Activated CD4-positive, alpha-beta T cell treated with anti-CD3 and anti-CD28 coated beads, Interleukin-2, amount 10 ng/mL, durations not matched to agents 7 days and 5 days (primary cell): ENCODE measurements at places on chromosomes 4 and X.

DNA sequence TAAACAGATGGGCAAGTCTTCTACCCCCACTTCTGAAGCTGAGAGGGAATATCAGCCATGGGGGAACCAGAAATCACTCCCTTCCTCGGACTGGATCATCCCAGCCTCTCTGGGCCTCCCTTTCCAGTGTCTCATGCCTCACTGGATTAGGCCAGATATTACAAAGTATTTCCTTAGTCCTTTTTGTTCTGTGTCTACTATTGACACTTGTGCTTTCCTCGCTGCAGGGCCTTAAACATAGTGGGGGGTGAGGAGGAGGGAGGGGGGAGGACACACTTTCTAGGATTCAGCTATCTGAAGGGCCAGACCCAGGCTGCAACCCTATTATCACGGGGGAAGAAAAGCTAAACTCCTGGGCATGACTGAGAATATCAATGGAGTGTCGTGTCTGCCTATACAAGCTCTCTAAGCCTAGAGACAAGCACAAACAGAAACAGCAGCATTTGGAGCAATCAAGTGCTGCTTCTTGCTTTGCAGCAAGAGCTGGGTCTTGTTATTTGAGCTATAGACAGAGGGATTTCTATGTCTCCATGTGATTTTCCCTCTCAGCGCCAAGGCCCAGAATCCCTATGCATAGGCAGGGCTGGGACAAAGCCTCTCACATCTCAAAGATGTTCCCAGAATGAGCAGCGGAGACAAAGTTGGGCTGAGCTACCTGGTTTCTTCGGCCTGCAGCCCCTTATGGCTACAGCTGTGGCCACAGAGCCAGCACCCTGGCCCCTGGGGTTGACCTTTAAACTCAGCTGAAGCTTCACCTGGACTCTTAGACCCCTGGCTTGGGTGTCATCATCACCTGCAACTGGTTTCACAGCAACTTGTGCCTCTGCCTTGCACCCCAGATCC lies 20.2 kb downstream of the PJA1 start:
- DNase-seq, result no peak

DNA sequence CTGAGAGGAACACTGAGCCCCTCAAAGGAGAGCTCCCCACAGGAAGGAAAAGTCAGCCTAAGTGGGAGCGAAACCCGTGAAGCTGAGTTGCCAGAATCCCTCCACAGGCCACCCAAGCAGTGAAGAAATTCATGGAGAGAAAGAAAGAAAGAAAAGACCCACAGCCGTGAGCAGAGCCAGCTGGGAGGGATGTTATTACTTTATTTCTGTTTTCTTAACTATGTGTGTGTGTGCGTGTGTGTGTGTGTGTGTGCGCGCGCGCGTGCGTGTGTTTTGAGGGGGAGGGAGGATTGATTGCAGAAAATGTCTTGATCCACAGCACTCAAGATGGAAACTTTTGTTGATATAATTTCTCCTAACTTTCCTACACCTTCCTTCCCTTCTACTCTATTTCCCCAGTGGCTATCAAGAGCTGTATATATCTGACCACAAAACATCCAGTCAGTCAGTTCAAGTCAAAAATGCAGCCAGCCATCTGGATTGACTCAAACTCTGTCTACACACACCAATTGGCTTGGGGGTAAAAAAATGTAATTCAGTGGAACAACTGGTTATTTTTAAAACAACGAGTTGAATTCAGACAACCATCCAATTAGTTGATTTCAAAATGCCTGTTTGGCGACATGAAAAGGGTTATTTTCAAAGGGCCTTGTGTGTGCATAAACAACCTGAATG lies 13.8 kb upstream of the GPC3 start:
- DNase-seq, result no peak

DNA sequence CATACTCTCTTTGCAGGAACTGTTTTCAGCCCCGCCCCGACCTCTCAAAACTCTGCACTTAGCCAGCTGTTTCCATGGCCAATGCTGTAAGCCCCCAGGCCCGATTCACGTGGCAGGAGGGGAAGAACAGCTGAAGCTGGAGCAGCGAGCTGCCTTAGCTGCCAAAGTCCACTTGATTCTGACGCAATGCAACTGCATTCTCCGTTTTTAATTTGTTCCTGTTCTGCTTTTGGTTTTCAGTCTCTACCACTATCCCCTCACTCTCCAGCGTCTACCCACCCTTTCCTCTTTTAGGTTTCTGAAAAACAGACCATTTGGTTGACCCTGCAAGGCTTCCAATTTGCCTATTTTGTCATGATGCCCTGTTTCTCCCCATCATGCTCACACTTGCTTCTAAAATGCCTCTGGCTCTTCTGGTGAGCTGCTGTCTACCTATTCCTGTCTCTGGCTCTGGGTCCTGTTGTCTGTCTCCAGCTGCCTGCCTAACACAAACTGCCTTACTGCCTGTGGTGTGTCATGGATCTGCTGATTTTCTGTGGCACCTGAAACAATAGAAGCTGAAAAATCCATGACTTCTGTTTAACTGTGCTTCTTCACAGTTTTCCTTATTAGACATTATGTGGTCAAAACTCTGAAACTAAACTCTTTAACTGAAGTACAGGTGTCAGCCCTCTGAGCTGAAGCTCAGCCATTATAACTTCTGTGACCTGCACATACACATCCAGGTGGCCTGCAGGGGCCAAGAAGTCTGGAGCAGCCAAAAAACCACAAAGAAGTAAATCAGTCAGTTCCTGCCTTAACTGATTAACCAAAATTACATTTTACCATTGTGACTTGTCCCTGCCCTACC lies 160.5 kb upstream of the AGTR2 start:
- DNase-seq, result no peak

GRCh38 chr4:41787931-41788330 lies 39.4 kb upstream of the PHOX2B start:
- DNase-seq, result no peak

DNA sequence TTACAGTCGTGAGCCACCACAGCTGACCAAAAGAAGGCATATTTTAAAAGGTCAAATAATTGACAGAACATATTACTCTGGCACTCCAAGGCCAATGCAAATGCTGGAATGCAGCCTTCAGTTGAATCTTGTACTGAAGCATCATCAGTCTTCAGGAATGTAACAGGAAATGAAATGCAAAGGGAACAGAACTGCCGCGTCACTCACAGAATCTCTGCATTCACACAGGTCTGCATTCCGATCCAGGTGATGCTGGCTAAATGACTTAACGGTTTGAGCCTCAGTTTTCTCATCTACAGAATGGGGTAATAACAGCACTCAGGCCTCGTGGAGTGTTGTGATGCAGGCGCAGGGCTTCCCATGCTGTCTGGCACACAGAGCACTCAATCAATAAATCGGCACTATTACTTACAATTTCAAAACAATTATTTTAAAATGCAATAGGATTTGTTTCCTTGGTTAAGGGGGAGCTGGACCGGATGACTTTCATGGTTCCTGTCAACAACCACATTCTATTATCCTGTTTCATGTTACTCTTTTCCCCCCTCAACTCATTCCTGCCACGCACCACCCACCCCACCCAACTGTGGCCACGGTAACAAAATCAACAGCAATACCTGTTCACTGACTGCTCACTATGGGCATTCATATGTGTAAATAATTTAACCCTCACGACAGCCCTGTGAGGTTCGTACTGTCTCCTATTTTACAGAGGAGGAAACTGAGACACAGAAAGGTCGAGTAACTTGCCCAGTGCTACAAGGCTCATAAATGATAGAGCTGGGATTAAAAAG lies 32.4 kb downstream of the IGFBP7 start:
- DNase-seq, result no peak

- DNase-seq, result no peak
Observed at GRCh38 chr4:36310793-36311192, 29.4 kb downstream of the DTHD1 start.

DNA sequence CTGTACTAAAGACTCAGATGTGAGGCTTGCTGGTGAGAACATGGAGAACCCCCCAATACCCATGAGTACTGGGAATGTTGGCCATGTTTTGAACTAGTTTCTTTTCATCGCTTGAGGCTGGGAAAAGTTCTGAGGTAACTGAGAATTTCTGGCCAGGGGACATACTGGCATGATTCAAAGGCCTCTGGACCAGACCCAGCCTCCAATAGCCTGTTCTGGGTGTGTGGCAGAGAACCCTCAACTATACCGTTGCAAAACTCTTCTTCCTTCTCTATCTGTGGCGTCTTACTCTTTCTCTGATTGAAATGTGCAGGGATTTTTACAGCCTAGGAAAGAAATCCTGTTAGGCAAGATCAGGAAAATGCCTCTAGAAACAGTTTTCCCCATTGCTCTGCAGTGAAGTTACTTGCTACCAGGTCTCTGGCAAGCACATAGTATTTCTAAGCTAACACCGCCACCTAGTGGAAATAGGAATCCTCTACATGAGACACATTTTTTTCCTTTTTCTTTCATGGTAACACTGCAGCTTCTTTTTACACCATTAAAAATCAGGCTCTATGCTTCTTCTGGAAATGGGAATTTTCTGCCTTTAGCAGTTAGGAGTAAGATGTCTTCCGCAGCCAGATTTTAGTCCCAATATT lies 170.7 kb upstream of the ZCCHC13 start:
- DNase-seq, result peak; percentile 34

- DNase-seq, result no peak
Observed at GRCh38 chrX:47644557-47645091, 5.7 kb downstream of the ELK1 start.

DNA sequence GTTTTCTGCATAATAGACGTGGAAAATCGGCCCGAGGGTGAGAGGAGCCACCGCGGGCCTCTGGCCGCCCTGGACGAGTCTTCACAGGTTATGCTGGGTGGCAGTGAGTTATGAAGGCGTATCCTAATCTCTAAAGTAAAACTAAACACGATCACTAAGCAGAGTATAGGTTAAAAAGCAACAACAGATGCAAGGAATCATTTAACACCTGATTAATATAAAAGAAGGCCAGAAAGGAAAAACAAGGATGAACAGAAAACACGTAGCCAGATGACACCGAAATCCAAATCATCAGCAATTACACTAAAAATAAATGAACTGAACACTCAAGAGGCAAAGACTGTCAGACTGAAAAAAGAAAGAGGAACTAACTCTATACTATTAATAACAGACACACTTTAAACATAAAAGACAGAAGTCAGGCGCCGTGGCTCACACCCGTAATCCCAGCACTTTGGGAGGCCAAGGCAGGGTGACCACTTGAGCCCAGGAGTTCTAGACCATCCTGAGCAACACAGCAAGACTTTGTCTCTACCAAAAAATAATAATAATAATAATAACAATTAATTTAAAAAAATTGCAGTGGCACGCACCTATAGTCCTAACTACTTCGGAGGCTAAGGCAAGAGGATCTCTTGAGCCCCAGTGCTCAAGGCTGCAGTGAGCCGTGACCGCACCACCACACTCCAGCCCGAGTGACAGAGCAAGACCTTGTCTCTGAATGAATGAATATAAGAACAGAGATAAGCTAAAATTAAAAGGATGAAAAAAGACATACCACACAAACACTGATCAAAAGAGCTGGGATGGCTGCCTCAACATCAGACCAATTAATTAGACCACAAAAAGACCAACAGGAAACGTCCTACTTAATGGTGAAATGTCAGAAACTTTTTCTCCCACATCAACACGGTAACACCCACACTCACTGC lies 30.0 kb downstream of the CTBP1 start:
- DNase-seq, result no peak

- no peak for DNase-seq
Observed at GRCh38 chrX:11266573-11267003, 26.6 kb upstream of the AMELX start.

- peak; percentile 59 for DNase-seq
Observed at GRCh38 chrX:13091111-13091765, 46.8 kb upstream of the FAM9C start.

GRCh38 chr4:20889901-20890300 lies 189.6 kb downstream of the PACRGL start:
- no peak for DNase-seq

DNA sequence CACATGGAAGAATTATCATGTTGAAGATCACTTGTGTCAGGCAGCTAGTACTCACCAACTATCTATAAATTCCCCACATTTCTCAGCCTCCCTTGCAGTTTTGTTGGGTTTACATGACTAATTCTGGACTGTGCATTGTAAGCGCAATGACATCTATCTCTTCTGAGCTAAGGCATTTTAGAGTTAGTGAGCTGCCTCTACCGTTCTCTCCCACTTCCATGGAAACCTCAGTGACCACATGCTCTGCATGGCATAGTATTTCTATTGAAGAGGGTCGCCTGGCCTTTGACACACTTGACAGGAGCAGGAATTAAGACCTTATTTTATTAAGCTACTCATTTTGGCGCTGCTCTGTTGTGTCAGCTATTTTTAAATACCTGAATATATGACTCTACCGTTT lies 67.5 kb upstream of the NPY2R start:
- no peak for DNase-seq

DNA sequence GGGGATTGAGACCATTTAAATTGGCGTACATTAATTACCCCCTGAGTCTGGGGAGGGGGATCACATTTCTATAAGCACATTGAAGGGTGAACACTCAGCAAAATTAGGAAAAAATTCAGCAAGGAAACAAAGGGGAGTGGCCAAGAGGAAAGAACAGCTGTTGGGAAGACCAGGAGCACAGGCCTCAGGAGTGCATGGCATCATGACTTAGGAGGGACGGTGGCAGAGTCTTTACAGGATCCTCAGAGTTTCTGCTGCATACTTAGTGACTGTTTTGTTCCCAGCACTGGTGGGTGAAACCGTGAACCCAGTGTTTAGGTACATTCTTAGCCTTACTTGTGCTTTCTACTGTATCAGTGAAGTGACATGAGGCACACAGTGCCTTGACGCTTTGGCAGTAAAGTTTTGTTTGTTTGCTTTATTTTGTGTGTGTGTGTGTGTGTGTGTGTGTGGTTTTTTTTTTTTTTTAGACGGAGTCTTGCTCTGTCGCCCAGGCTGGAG lies 121.3 kb downstream of the CBR4 start:
- DNase-seq, result no peak

DNA sequence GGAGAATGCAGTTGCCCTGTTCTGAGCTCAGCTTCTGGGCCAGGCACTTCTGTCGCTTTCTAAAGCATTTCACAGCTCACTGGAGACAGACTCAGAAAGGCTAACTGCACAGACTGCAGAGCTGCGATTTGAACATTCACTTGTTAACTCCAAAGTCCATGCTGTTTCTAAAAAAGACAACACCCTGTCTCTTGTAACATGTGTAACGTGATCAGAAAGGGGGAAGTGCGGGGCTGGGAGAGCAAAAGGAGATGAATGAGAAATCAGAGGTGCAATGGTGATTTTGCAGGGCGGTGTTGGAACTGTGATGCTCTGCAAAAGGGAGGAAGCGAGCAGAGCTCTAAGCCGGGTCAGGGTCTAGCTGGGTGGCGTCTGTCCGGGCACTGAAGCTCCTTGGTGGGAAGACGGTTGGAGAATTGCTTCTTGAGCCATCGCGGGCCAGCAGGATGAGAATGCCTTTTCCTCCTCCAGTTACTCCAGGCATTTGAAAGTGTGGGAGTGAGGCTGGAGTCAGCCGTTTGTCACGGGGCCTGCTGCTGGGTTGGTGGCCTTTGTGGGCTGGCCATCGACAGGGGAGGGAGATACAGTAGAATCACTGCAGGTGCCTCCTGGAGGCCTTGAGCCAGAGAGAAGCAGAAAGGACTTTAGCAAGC lies 20.3 kb downstream of the TBC1D14 start:
- DNase-seq, result no peak
